ENCODE measurements at places on chromosomes 1 and 21.

GRCh38 chr1:24714859-24715520 is 30.3 kb upstream of the CLIC4 start:
- no peak for DNase-seq

GRCh38 chr1:217506878-217507277 is 124.0 kb downstream of the GPATCH2 start:
- no peak for DNase-seq

- DNase-seq: no peak
Observed at GRCh38 chr1:53061123-53061858, 722 bp upstream of the PODN start.

GRCh38 chr1:201223852-201224665 is 33.4 kb downstream of the IGFN1 start:
- DNase-seq: no peak

GRCh38 chr1:60423146-60423780 is 349.7 kb upstream of the C1orf87 start:
- DNase-seq: no peak

DNA sequence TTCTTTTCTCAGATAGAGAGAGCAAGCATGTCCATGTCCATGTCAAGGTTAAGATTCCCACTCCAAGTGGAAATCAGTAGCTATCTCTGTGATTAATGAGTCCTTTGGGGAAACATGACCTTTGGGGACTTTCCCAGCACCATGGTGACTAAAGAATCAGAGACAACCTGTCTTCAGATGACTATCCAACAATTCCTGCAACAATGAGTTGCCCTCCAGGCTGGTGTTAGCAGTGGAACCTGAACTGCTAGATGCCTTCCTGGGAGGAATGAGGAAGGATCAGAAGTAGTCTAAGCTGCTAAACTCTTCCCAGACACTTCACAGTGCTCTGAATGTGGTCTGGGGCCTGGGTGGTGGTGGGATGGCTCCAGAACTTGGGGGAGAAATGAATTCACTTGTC is 6.5 kb downstream of the S100A9 start:
- no peak for DNase-seq

DNA sequence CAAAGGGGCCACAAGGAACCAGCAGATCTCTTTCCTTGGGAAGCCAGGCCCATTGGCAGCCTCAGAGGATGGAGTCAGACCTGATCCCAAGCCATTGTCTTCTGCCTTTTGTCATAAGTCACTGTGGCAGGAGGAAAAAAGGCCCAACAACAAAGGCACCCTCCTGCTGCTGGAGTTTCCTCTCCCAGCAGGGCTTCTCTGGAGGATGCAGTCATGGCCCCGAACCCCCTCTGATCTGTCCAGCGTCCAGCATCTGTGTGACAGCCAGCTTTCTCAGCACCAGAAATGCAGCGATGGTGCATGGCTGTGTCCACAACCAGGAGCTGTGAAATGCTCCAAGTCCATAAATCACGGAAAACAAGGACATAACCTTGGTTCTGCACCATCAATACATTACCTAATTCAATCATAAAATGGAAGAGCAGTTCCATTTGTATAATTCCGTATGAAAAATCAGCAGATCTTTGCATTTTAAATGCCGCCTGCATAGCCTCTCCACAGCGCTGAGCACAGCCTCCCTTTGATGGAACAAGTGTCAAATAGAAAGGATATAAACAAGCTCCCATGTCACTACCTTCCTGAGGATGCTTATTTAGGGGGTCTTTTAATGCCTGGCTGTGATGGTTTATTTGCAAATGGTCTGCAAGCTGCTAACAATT is 30.6 kb downstream of the AJAP1 start:
- no peak for DNase-seq

- DNase-seq: no peak
Observed at GRCh38 chr1:235984041-235984825, 80.7 kb downstream of the NID1 start.
